ENCODE measurements at places on chromosomes 3 and 15.

- no peak for DNase-seq
Measured at GRCh38 chr3:71201939-71202338, 381.6 kb downstream of the FOXP1 start.

DNA sequence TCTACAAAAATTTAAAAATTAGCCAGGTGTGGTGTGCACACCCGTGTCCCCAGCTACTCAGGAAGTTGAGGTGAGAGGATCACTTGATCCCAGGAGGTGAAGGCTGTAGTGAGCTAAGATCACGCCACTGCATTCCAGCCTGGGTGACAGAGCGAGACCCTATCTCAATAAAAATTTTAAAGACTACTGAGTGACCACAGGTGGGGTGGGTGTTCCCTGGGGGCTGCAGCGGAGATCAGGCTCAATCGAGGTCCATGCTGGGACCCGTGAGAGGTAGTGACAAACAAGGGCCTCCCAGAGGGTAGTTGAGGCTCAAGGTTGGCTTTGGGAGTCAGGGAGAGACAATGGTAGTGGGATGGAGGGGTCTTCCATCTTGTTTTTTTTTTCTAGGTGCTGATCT, 38.9 kb upstream of the LIMD1 start:
- no peak for DNase-seq

DNA sequence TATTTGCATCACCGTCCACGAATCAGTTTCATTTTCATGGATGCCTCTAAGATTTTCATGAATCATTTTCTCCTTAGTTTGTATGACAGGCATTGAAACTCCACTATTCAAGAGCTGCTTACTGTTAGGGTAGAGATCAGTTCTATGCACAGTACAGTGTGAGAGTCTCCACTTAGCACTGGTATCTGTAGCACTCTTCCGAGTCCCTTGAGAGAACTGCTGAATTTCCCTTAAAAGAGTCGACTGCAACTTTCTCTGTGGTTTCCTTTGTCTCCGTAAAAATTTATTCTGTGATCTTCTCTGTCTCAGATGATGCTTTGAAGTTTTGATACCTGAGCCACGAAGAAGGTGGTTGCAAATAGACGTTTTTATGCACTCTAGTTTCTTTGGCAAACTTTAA, 14.8 kb downstream of the GTPBP8 start:
- DNase-seq, result no peak

DNA sequence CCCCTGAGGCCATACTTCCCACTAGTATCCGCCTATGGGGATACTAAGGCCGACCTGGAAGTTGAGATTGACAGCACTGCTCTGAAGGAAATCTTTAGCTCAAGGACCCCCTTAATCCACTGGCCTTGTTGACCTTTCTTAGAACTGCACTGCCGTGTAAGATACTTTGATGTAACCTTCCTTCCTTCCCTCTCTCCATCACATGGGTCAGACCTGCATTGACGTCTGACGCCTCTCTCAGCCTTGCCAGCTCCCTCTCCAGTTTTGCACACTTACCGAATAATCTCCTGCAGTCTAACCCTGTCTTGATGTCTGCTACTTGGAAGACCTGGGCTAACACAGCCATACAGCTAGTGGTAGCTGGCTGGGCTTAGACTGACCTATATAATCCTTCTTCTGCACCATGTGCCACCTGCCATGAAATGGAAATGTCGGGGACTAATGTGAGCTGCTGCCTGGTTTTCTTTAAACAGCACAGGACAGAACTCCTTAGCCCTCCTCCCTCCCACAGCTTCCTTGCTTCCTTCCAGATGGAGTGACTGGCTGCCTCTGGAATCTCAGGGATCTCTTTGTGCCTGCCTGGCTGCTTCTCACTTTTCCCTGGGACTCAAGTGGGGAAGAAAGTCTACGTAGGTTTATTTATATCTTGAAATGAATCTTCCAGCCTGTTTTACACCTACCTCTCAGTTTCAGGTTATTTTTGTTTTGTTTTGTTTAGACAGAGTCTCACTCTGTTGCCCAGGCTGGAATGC, 39.2 kb upstream of the HERC1 start:
- DNase-seq, result no peak

DNA sequence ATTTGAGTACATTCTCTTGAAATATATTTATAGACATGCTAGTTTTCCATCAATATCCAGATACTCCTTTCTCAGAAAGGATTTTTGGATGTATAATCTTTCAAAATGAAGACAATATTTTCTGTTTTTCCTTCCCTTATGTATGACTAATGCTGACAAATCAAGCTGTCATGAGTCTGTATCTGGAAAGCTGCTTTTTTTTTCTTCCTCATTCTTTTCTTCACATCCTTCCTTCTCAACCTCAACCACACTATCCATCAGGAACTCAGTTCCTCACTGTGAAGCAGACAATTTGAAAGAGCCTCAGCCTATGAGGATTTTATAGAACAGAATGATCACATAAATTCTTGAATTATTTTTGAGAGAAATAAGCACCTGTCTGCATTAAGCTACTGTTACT, 335.9 kb upstream of the EPHA6 start:
- no peak for DNase-seq

- DNase-seq, result peak; percentile 88
Measured at GRCh38 chr15:70480196-70480856, 283.0 kb downstream of the UACA start.

GRCh38 chr3:163048881-163049280, 1552.3 kb downstream of the OTOL1 start:
- no peak for DNase-seq

- DNase-seq, result peak; percentile 69
Measured at GRCh38 chr15:97995881-97996603, 35.5 kb downstream of the ARRDC4 start.

DNA sequence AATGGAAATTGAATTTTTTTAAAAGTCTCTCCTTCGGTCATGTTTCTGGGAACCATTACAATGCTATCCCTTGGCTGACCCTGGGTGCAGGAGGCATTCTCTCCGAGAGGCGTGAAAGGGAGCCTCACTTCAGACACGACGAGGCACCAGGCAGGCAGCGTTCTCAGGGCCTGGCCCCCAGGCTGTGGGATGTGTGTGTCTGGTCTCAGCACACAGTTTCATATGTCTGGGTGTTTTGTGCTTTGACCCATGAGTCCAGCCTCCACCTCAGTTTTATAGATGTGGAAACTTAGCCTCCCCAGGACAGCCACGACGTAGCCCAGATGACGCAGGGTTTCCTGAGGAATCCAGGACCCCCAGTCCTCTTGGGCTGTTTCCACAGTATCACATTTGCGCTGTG, 34.0 kb downstream of the FGD5 start:
- DNase-seq, result no peak

DNA sequence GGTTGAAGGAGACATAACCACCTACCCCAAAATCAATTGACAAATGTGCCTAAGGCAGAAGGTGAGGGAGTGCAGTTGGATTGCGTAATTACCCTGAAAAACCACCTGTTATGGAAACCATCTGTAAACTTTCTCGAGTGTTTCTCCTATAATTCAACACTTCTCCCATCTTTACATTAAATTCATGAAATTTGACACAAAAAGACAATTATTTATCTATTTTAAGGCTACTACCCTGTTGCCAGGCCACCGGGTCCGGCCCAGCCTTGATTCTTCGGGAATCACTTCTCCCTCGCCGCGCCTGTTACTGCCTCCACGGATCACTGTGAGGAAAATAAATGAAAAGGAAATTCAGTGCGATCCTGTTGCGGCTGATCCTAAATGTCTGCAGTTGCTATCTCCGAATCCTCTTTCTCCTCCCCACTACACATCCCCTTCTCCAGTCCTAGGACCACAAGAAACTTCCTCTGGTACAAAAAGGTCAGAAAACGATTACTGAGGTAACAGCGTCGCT, 646 bp downstream of the IQCB1 start:
- DNase-seq, result peak; percentile 35

GRCh38 chr15:70778258-70779076, 15.1 kb upstream of the UACA start:
- no peak for DNase-seq

DNA sequence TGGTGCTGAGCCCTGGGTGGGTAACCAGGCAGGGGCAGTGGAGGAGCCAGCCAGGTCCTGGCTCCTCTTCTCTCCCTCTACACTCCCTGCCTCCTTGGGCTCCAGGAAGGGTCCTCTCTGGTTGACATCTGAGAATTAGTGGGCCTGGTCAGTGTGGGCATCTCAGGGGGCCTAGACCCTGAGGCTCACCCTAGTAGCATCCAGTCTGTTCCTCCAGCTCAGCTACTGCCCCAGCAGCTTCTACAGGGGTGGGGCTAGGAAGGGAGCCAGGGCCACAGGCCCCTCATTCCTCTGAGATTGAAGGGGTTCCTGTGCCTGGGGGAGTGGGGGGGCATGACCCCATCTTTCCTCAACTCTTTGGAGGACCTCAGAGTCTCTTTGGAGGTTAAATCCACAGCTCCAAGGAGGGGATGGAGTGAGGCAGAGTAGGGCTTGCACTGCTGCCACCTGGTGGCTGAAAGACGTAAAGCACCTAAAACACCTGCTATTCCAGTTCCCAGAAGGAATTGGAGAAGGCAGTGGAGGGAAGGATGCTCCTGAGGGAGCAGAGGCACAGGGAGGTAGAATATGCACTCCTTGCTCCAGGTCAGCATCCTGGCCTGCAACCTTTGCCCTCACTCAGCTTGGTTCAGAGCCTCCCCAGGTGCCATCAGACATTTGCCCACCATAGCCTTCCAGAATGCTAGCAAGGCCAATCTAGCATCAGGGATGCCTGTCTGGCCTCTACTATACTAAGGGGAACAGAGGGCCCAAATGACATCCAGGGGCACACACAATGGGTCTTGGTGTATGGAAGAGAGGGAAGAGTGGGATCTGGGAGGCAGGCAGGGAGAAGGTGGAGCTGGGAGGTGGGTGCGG, 25.1 kb downstream of the C3orf18 start:
- peak; percentile 78 for DNase-seq

DNA sequence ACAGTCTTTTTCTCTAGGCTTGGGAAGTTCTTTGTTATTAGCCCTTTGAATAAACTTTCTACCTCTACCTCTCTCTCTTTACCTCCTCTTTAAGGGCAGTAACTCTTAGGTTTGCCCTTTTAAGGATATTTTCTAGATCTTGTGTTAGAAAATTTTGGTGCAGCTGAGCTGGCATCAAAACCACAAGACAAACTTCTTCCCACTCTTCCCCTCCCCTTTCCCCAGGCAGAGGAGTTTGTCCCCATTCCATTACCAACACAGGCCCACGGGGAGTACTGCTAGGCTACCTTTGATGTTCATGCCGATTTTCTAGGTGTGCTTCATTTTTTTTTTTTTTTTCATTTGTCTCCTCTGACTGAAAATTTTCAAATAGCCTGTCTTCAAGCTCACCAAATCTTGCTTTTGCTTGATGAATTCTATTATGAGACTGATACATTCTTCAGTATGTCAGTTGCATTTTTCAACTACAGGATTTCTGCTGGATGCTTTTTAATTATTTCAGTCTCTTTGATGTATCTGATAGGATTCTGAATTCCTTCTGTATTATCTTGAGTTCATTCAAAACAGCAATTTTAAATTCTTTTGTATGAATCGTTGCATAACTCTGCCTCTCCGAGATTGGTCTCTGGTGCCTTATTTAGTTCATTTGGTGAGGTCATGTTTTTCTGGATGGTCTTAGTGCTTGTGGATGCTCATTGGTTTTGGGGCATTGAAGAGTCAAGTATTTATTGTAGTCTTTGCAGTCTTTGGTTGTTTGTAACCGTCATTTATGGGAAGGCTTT, 112.0 kb downstream of the UBE2E2 start:
- DNase-seq, result no peak

- no peak for DNase-seq
Measured at GRCh38 chr3:157695586-157695985, 192.4 kb upstream of the VEPH1 start.

- no peak for DNase-seq
Measured at GRCh38 chr15:78663703-78664102, 22.7 kb upstream of the CHRNB4 start.

GRCh38 chr15:80582816-80583423, 112.2 kb upstream of the ABHD17C start:
- no peak for DNase-seq

- DNase-seq, result no peak
Measured at GRCh38 chr3:69750549-69750948, 11.3 kb downstream of the MITF start.

DNA sequence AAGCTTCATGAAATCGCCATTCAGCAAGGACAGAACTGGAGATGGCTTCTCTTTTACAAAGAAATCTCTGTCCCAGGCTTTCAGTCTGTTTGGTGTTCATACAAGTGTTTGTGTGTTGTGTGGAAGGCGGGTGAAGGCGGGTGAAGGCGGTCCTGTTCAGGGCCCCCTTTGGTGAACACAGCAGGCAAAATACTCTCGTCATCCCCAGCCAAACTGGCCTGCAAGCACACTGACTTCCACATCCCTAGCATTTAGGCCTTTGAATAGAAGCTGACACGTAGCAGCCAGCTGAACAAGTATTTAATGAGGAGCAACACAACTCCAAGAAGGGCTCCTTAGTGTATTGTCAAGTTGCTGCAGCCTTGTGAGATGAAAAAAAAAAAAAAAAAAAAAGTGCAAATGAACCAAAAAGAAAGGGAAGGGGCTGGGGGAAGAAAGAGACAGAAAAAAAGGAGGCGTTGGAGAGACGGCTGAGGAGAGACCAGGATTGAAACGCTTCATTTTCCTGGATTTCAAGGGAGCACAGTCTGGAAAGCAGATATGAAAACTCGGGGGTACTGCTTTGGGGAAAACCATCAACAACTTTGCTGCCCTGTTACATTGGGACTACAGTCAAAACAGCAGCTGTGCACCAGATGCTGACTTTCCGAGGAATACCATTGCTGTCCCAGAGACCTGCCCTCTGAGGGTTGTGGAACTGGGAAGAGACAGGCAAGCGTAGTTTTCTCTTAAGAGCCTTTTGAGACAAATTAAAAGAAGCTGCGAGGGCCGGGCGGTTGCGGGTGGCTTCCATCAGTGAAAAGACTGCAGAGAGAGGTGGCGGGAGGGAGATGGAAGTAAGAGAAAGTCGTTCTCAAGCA, 74.6 kb downstream of the TGFBR2 start:
- DNase-seq, result no peak

DNA sequence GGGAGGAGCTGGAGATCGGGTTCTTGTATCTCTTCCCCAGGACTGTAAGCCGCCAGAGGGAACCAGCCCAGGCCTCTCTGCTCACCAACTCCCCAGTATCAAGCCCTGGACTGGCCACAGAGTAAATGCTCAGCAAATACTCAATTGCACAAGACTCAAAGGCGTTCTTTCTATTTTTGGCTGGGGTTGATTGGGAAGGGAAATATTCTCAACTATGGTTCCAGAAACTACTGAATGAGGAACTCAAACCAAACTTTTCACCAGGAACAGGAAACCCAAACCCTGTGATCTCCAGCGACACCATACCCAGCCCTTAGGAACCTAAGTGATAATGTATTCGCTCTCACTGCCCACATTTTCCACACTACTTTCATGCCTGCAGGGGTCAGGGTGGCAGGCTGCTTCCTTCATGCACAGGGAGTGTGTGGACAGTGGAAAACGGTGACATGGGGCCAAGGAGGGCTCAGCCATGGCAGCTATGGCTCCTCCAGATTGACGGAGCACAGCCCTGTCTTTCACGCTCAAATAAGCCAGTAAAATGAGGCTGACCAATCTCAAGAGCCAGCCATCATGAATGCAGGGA, 124.7 kb upstream of the RAD18 start:
- DNase-seq, result peak; percentile 22

DNA sequence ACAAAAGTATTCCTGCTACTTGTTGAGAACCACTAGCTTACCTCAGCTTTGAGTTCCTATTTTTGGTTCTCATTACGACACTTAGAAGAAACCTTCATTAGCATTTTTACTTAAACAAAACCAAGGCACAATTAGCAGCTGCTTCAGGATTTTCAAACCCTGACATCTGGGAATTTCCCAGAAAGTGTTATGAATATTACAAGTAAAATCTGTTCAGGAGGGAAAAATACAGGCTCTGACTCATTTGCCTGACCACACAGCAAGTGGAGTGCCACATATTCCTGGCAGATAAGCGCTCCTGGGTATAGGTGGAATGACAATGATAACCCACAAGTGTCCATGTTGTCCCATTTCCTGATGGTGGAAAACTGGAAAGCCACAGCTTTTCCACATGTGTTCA, 10.3 kb upstream of the RFTN1 start:
- no peak for DNase-seq

All from hematopoietic multipotent progenitor cell treated with erythropoietin and hydrocortisone succinate and interleukin-3 and kit ligand, for 6 days (in vitro differentiated cells).